ENCODE measurements at places on chromosomes 1 and 21.

DNA sequence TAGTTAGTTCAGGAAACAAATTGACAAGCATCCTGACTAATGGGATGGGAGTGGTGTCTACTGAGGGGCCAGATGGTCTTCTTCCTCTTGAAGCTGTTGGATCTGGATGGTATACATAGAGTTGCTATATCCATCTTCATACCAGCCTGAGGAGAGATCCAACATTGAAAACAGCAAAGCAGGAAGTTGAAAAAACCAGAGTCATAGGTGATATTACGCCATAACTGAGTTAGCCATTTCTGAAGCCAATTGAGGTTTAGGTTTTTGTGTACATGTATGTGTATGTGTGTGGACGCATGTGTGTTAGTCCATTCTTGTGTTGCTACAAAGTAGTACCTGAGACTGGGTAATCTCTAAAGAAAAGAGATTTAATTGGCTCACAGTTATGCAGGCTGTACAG lies 2.3 kb upstream of the TSPAN2 start:
- no peak for DNase-seq

DNA sequence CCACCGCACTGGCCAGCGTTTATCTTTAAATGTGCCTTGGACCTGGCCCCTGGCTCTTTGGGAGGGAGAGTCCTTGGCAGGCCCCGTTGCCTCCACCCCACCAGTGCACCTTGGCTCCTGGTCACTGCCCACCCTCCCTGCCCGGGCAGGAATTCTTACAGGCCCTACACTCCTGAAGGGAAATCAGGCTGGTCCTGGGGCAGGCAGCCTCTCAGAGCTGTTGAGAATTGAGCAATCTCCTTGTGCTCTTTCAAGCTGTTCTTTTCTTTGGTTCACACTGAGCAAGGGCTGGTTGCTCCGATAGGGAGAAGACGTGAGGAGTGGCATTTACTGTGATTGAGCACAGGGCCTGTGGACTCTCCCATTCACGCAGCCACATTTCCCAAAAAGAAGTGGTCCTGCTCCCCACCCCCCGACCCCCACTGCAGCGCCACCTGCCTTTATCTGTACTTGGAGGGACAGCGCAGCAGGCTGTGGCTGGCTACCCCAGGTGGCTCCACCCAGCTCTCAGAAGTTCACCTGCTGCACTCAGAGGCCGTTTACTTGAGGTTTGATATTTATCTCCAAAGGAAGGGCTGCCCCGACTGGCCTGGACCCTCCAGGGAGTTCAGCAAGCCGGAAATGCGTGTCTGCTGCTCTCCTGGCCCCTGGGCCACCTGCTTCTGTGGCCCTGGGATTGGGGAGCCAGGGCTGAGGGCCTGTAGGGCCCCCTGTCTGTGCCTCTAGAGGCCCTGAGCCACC lies 47.8 kb downstream of the SKI start:
- no peak for DNase-seq

DNA sequence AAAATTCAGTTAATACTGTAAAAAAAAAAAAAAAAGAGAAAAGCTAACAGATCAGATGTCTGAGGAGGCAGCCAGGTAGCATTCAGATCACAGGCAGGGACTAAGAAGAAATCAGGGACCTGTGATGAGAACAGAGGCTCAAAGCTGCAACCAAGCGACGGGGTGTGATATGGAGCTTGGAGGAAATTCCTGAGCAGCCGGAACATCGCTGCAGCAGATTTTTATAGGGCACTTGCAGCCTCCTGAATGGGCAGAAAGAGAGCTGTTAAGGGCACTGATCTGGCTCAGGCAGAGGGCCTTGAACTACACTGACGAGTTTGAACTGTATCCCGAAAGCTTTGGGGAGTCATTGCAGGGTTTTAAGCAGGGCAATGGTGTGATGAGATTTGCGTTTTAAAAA lies 315.4 kb downstream of the ADGRL2 start:
- no peak for DNase-seq

GRCh38 chr1:31961536-31961935 lies 23.4 kb upstream of the PTP4A2 start:
- no peak for DNase-seq

- no peak for DNase-seq
These were observed 19.3 kb downstream of the TRMT13 start for GRCh38 chr1:100152271-100152670.

DNA sequence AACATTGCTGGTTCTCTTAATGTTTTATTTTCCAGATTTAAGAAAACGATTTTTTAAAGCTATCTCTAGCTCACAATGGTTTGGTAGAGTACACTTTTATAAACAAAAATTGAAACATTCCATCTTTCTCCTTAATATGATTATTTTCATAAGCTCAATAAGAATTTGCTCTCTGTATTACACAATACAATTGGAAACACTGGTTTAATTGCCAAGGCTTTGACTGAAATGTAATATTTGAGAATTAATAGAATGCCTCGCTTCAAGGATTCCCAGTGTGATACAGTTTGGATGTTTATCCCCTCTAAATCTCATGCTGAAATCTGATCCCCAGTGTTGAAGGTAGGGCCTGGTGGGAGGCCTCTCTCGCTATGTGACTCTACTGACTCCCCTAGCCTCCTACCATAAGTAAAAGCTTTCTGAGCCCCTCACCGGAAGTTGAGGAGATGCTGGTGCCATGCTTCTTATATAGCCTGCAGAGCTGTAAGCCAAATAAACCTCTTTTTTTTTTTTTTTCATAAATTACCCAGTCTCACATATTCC lies 67.4 kb downstream of the DDAH1 start:
- DNase-seq, result no peak

DNA sequence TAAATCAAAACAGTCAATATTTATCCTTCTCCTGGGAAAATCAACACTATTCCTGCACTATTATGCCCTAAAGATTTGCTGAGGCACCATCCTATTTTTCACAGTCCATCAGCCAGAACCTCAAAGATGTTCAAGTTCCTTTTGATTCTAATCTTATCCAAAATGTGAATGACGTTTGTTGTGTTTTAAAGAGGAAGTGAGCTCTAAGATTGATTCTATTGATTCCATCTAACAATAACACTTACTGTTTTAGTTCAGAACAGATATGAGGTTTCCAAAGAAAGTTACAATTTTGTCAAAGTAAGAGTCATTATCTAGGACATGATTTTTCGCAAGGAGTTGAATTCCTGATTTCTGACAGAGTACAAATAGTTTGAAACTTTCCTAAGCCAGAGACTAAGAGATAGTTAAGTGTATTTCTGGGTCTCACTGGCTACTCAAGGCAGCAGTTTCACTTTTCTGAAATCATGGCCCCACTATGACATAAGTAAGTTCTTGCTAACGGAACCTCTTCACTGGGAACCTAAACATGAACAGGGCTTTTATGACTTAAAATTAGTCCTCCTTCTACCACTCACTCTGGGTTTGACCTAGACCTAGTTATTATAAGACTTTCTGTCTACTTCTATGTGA lies 84.7 kb downstream of the LHX9 start:
- no peak for DNase-seq

DNA sequence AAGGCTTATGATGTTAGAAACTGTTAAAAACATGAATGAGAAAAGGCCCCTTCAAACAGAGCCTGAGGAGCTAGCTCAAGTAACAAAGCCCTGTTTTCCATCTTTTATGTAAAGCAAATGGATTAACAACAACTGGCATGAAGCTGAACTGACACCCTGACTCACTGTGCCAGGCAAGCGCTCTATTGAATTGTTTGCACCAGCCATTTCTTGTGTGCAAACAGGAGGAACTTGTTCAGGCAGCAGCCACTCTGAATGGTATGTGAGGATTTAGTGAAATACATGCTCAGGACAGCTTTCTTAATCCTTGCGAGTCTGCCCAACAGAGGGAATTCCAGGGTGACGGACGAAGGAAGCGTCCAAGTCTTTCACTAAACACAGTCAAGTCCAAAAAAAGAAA lies 291.1 kb upstream of the ADGRL2 start:
- no peak for DNase-seq

GRCh38 chr1:186775881-186776560 lies 52.7 kb upstream of the PLA2G4A start:
- no peak for DNase-seq

GRCh38 chr1:4379451-4380175 lies 274.8 kb upstream of the AJAP1 start:
- DNase-seq, result no peak

DNA sequence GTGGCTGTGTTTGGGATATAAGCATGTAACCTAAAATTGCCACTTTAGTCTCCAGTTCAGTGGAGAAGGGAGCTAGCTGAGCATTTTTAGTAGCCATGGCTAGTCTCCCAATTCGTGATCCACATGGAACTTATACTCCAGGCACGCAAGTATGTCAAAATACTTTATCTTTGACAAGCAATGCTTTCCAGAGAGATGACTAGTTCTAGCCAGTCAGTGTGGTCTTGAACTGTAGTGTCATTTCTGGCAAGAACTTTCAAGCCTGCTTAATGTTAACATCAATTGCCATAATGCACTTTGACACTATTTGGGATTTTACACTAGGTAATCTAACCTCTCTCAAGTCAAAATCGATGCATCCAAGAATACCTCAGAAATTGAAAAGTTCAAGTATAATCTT lies 660.0 kb downstream of the PTPRC start:
- DNase-seq, result no peak

- DNase-seq, result no peak
These were observed 3.8 kb upstream of the SLC30A2 start for GRCh38 chr1:26049531-26050247.

DNA sequence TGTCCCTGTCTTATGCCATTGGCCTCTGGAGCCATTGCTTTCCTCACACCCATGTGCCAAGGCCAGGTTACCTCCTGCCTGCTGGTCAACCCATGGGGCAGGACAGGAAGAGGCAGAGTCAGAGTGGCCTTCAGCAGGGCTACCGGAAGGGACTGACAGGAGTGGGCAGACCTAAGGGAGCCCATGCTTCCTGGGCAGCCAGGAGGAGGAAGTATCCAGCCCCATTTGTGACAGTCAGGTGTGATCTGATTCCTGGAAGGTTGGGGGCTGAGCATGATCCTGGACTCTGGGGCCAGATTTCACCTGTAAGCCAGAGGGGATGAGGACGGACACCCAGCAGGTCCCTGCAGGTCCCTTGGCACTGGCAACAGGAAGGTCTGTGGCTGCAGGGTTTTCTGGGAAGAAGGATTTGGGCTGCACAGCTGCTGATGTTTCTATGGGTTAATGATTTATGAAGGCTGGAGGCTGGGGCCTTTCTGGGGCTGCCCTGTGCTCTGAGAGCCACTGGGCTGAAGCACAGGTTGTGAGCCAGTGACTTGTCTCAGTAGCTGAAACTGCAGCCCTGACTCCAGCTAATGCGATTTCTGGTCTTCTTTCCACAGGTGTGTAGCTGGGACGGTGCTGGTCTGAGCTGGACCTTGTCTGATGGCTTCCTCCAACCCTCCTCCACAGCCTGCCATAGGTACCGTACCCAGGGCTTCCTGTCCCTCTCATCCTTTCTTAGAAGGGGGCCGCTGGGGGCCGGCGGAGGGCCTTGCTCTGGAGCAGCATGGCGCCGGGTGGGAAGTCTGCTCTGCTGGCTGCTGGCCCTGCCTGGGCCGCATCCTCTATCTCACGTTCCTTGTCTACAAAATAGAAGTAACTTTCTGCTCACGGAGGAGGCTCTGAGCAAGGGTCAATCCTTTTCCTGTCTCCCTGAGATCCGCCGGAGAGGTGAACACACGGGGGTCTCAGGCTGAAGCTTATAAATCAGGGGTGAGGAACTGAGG lies 40.7 kb downstream of the ARHGEF10L start:
- no peak for DNase-seq

- peak; percentile 74 for DNase-seq
These were observed 7.4 kb downstream of the SEMA4A start for GRCh38 chr1:156160743-156161171.

- DNase-seq, result peak; percentile 8
These were observed 56.9 kb downstream of the MIER1 start for GRCh38 chr1:66981679-66982078.

All from stimulated activated CD4-positive, alpha-beta T cell treated with anti-CD3 and anti-CD28 coated beads, TNF-alpha, amount 100 ng/mL, for 48 hours (primary cell).